ENCODE measurements at places on chromosomes 3 and 15.

DNA sequence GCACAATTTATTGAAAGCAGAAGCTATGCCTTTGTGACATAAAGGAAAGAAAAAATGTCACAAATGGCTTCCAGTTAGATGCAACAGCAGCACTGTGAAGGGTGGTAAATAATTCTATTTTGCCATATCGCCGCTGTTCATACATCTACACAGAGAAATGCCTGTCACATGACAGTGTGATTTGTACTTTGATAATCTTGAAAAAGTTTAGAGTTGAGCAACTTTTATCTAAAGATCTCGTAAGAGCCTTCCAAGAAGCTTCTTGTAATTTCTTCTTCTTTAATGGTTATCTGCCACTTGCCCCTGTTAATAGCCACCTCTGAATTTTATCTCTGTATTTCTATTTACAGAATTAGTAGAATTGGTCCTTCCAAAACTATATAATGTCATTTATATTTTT lies 192.3 kb downstream of the ATP8B4 start:
- DNase-seq: no peak

- no peak for DNase-seq
These were observed 274.5 kb downstream of the NEK10 start for GRCh38 chr3:27094721-27095120.

DNA sequence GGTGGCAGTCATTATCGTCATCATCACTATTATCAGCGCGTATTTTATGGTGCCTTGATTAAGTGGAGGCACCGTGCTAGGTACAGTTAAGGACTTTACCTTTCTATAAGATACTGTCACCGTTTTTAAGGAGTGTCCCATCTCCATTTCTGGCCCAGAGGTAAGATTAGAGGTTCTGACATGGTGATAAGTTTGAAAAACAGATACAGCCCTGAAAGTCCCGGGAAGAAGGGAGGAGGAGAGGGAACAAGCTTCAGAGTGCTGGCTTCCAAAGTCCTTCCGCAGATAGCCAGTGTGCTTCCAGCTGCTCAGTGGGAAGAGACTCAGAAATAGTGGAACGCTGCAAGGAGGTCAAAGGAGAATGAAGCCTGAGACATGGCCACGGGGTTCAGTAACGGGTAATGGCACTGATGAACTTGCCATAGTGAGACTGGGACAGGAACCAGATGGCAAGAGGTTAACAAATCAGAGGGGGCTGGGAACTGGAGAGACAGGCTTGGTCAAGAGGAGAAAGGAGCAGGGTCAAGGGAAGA lies 9.1 kb upstream of the TM4SF4 start:
- no peak for DNase-seq

GRCh38 chr3:37745076-37745475 lies 116.6 kb upstream of the CTDSPL start:
- DNase-seq: no peak

All from stimulated activated CD8-positive, alpha-beta memory T cell treated with anti-CD3 and anti-CD28 coated beads, Interleukin-15, amount 100 ng/mL, for 1 hour (primary cell).